ENCODE measurements at places on chromosomes 1 and 21.

DNA sequence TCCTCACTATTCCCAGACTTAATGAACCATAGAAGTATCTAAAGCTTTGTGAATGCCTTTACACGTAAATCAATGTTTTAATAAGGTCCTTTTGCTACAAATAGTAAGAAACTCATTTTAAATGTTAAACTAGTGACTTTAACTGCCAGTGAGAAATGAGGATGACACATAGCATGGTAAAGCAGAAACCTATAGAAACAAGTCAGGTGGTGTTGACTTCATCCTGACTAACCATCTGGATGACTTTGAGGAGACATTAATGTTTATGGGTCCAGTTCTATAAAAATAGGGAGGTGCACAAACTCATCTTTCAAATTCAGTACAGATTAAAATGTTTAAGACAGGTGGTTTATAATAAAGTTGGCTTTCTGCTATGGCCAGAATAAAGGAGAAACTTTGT, 85.4 kb downstream of the COLGALT2 start:
- DNase-seq, result no peak

DNA sequence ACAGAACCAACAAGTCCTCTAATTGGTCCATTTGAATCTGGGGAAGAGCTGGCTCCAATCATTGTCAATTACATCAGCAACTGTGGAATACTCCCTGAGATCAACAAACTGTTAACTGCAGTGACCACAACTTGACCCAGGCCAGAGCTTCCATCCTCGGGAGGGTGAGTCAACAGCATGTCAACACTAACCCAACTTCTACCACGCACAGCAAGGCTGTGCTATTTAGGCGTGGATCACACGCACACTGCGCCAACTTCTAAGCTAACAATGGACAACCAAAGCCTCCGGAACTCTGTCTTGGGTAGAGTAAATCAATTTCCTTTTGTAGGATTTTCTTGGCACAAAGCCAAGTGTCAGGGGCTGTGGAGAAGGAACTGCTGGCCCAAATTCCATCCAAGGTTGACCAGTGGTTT, 30.4 kb downstream of the APP start:
- no peak for DNase-seq

DNA sequence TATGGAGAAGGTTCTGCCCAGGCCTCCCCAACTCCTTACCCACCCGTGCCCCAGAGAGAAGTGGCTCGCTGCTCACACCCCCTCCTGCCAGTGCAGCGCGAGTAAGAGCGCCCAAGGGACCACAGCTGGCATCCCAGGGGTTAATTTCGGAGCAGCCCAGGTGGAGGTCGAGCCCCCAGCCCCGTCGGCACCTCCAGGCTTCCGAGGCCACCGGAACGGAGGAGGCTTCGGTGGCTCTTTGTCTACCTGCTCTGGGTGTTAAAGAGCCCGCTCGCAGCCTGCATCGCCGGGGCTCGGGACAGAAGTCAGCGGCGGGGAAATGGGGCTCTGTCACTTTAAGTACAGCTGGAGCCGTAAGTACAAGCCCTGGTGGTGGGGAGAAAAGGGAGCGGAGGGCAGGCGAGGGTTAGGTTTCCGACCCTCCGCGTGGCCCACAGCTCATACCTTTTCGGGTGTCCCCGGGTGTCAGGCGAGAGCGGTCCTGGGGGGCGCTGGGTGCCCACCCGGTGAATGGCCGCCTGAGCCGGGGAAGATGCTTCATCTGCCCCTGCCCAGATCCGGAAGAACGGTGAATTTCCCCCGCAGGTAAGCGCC, 89.4 kb upstream of the IPO9 start:
- DNase-seq, result peak; percentile 62

DNA sequence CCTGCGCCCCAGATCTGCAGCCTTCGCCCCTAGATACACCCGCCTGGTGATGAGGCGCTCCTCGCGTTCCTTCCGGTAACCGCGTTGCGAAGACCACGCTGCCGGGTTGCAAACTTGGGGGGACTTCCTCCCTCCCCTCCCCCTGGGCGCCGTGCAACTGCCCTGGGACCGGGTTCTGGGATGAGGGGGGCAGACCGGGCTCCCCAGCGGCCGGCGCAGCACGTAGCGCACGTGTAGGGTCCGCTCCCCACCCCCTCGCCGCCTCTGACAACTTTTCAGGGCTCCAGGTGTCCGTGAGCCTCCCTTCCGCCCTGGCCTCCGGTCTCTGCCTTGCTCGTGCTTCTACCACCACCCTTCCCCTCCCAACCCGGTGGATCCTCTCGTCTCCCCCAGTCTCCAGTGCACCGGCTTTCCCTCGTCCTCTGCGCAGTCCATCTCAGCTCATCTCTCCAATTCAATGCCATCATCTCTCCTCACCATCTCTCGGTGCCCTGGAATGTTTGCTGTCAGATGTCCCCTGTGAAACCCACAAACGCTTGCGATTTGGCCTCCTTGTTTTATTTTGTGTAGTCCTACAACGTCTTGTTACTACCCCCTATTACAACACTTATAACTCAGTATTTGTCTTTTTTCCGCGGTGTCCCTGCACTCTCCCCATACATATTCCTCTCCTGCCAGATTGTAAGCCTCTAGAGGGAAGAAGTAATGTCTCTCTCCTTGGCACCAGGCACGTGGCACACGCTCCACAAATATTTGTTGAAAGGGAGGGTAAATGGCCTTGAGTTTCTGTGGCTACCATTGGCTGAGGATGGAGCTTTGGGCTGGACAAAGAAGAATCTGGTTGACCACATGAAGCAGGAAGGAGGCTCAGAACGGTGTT, 782 bp downstream of the PCAT6 start:
- no peak for DNase-seq

- DNase-seq, result no peak
Measured at GRCh38 chr1:225710804-225711203, 57.9 kb upstream of the ENAH start.
